ENCODE measurements at places on chromosomes 2 and 18.

- DNase-seq: no peak
Observed at GRCh38 chr2:238159661-238160205, 963 bp downstream of the ERFE start.

DNA sequence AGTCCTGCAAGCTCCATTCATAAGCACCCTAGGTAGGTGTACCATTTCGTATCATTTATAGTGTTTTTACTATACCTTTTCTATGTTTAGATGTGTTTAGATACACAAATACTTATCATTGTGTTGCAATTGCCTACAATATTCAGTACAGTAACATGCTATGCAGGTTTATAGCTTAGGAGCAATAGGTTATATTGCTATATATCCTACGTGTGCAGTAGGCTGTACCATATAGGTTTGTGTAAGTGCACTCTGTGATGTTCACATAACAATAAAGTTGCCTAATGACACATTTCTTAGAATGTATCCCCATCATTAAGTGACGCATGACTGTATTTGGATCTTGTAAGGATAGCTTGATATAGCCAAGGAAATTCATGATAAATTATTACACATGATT is 88.6 kb upstream of the CDH20 start:
- no peak for DNase-seq

DNA sequence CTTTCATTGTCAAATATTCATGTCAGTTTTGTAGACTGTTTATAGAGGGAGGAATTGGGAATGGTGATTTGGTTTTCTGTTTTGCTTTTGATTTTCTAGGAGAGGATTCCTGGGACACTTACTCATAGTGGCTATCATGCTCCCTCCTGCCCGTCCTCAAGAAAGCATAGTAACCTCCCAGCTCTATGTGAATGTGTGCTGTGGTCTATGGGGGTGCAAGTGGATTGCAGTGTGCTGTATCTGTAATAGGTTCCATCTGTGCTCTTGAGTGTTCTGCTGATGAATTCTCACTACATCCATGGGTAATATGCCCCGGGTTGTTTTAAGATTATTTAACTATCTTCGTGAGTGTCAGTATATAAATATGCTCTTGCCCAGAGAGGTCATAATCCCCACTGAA is 811.3 kb downstream of the CNTNAP5 start:
- no peak for DNase-seq

- no peak for DNase-seq
Observed at GRCh38 chr2:239537633-239538356, 137.0 kb upstream of the HDAC4 start.

GRCh38 chr2:112812318-112813267 is 24.0 kb downstream of the IL1B start:
- no peak for DNase-seq

DNA sequence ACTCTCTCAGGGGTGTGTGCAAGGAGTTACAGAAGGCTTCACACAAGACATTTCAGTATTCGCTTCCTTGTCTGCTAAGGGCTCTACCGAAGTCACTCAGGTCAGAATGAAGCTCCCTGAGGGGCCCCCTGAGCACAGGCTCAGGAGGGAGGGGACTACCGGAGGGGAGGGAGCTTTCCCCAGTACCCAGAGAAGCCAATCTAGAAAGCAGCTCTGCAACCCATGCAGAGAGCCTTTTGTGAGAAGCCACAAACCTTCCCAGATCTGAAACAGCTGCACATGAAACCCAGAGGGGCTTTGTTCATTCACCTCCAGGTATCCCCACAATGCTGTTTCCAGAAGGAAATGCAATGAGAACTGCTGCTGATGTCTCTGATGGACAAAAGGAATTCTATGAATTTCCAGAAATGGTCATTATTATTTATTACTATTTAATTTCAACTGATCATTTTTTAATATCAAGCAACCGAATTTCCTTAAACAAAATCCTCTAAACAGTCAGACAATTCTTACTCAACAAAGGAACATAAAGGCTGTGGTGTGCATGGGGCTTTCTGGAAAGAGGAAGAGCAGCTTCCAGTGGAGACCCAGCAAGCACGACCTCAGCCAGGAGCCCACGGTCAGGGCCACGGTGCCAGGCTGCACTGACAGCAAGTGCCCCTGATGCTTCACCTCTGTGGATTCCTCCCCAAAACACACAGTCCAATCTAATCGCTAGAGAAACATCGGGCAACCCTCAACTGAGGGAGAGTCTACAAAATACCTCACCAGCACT is 42.0 kb downstream of the NDUFA10 start:
- DNase-seq: no peak

DNA sequence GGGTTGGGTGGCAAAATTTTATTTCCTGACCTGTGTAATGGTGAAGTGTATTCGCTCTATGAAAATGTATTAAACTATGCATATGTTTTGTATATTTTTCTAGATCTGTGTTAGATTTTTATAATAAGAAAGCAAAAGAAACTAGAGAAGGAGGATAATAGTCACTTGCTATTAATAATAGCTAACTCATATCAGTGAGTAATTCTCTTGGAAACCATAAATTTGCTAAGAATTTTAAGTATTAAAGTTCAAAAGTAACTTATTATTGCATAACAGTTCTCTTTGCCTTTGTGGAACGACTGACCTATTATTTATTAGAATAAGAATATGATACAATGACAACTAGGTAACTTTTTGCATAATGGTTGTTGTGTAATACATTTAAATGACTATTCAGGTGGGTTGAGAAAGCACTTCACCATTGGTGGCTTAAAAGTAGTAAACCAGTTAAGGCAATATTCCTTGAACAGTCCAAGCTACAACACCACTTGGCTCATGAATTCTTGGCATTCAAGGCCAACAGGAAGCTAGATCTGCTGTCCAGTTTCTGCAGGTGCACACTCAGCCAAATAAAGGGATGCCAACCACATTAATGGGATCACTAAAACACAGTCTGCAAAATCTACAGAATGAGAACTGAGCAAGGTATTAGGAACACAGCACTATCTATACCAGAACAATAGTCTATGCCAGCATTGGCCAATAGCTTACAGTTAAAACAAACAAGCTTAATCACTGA is 921.3 kb downstream of the CPS1 start:
- DNase-seq: no peak

GRCh38 chr18:57730146-57730545 is 73.0 kb downstream of the ATP8B1 start:
- DNase-seq: no peak

DNA sequence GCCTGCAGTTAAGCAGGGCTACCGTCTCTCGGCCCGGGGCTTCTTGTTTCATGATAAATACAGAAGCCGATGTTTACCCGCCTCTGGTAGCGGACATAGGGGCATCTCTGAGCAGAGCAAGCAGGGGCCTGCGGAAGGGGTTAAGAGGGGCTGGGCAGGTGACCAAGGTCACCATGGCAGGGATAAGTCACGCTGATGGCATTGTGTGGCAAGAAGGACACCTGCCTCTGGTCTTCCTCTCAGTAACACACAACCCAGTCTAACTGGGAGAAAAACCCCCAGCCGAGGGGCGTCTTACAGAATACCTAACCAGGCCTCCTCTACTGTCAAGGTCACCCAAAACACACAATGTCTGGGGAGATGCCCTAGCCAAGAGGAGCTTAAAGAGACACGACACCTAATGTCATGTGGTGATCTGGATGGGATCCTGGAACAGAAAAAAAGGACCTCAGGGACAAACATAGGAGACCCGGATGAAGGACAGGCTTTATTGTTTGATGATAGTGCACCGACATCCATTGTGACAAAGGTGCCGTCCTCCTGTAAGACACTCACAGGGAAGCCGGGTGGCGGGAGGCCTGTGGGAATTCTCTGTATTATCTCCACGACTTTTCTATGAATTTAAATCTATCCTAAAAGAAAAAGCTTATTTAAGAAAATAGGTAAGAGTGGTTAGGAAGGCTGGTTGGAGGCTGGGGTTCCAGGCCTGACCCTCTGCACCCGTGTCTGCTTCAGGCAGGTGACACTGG is 24.8 kb downstream of the SH3BP4 start:
- DNase-seq: no peak

- DNase-seq: peak; percentile 34
Observed at GRCh38 chr18:63439334-63439733, 17.1 kb upstream of the VPS4B start.

GRCh38 chr2:43274055-43274454 is 47.6 kb upstream of the ZFP36L2 start:
- DNase-seq: no peak

GRCh38 chr18:12631831-12632477 is 26.0 kb downstream of the SPIRE1 start:
- DNase-seq: no peak

- no peak for DNase-seq
Observed at GRCh38 chr2:106165561-106165960, 28.5 kb downstream of the UXS1 start.

- DNase-seq: no peak
Observed at GRCh38 chr18:72637299-72637698, 93.2 kb upstream of the CBLN2 start.

DNA sequence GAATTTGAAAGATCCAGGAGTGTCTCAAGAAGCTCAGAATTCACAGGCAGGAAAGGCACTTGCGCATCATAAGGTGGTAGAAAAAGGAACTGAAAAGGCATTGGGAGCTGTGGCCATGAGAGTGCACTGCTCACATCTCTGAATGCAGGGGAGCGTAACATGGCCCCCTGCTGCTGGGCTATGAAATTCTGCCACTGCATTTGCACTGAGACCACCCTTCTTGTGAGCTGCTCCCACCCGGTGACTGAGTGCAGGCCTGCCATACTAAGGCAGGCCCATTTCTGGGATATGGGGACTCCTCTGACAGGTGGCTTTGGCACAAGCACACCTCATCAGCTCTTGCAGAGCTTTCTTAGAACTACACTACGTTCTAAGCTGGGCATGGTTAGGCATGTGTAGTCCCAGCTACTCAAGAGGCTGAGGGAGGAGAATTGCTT is 25.3 kb upstream of the STARD7 start:
- DNase-seq: no peak

GRCh38 chr2:212213191-212213590 is 325.4 kb downstream of the ERBB4 start:
- DNase-seq: no peak

DNA sequence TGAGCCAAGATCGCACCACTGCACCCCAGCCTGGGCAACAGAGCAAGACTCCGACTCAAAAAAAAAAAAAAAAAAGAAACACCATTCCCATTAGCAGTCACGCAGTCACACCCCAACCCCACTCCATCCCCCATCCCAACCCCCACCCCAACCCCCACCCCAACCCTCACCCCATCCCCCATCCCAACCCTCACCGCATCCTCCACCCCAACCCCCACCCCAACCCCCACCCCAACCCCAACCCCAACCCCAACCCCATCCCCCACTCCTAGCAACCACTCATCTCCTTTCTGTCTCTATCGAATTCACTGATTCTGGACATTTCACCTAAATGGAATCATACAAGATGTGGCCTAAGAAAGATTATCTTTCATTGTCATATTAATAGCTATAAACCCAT is 25.9 kb upstream of the ATP9B start:
- DNase-seq: no peak

- no peak for DNase-seq
Observed at GRCh38 chr2:236631281-236631855, 61.7 kb downstream of the ACKR3 start.

DNA sequence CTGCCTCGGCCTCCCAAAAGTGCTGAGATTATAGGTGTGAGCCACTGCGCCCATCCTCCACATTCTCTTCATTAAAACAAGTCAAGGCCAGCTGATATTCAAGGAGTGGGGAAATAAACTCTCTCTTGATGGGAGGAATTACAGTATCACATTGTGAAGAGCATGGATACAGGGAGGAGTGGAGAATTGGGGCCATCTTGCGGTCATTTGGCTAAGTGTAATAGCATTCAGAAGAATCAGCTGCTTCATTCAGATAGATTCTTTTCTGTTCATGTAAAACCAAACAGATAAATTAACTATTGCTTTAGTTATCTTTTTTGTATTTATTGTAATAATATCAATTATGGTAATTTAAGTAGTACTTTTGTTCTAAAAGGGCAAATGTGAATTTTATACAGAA is 156.3 kb downstream of the UBR3 start:
- DNase-seq: no peak

DNA sequence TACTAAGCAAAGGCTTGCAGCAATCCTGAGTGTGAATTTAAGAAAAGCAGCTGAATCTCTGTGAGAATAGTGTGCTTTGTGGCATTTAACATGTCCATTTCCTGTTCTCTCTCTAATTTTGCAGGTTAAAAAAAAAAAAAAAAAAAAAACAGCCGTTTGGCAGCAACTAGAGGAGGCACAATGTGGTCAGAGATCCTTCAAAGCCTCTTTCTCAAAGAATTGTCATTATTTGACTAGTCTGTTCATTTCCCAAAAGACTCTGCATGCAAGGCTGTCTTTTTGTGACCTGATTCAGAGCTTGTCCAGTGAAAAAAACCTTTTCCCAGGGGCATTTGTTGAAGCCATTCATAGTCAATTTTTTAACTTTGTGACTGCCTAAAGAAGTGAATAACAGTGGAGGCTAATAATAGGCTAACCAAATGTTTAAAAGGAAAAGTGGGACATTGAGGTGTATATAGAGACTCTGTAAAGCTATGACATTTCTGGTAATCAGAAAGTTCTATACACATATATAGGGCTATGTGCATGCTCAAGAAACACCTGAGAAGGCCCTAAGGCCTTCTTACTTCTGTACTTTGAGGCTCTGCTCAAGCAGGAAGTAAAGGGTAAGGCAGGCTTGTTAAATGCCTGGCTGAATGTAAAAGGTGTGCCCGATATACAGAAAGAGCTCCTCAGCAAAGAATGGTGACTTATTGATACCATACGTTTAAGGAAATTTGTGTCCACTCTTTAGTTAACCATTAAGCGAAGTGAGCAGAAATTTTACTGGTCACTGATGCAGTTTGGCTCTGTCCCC is 289.6 kb upstream of the RAB6C start:
- no peak for DNase-seq

GRCh38 chr2:29417630-29418029 is 302.4 kb downstream of the CLIP4 start:
- no peak for DNase-seq

- DNase-seq: no peak
Observed at GRCh38 chr2:98793275-98793674, 62.3 kb upstream of the MGAT4A start.

- no peak for DNase-seq
Observed at GRCh38 chr18:79898952-79899608, 52.4 kb downstream of the SLC66A2 start.
